T-cell (primary cell): ENCODE measurements at places on chromosomes 16 and 17.

DNA sequence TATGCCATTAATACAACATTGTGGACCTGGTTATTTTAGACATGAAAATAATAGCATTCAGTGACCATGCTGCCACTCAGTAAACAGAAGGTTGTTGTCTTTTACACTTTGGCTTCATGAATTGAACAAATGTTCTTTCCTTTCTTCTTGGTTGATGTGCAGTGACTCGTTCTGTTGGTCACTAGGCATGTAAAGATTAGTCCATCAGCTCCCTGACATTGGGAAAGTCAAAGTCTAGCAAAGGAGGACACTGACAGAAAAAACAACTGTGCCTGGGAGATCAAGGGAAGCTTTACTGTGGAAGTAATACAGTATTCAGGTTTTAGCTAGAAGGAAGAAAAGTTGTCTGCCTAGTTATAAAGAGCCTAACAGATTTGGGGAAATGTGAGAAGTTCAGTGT is 6.9 kb downstream of the KCNJ16 start:
- no peak for DNase-seq

DNA sequence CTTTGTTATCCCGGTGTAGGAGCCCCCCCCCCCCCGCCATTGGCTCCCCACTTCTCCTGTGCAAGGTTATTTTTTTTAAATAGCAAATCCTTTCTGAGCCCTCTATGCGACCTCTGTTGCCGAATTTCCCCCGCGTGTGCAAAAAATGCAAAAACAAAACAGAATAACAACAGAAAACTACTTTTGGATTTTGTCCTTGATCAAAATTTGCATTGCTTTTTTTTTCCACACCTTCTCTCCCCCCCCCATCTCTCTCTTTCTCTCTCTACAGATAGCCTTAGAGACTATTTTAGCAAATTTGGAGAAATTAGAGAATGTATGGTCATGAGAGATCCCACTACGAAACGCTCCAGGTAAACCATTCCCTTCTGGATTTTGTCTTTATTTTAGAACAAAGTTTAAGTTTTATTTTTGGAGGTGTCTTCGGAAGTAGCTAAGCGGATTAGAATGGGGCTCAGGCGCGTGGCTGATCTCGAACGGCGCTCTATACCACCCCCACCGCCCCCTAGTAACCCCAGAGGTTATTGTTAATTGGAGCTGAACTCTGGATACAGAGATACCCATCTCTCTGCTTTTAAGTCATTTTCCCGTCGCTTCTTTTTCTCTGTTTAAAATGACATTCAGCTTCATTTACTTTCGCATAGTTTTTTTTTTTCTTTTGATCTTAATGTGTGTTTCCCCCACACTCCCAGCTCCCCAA is 1.0 kb downstream of the MSI2 start:
- DNase-seq, result no peak

DNA sequence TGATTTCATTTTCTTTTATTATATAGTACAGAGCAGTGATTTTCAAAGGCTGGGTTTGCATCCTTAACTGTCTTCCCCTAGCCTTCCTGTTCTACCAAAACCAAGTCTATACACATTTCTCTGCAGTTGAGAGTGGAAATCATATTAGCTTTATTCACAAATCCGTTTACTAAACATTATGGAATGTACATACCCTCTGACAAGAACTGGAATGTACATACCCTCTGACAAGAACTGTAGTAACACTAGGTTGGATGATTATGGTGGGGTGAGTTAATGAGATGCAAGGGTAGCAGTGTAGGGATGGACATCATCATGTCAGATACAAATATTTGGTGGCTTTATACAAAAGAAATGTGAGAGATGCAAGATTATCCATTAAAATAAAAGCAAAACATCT is 154.8 kb downstream of the CYB561 start:
- no peak for DNase-seq

- DNase-seq, result peak; percentile 73
Measured at GRCh38 chr16:21158208-21159110, at the start of gene LDAF1. LDAF1 (plus strand) TSS chr16:21158674; CDS start chr16:21161183, 2,509 bp downstream.
